Osteoblast (primary cell): ENCODE measurements at places on chromosomes 3 and 15. TPM values are rescaled to one million over a fixed set of nuclear protein-coding genes. Genes with fewer than 3 reads are reported as not detected.

The WDR49 gene
- under 0.01 TPM in 1 of 2 replicates, not detected in the other for total RNA-seq

The EFL1 gene
- 30.9 and 32.9 TPM in 2 replicates for total RNA-seq

The TUSC7 gene
- not detected in 2 replicates for total RNA-seq

The NR2F2 gene
- total RNA-seq, result 13.0 and 14.5 TPM in 2 replicates

The ERC2 gene
- 0.36 TPM in 1 of 2 replicates, not detected in the other for total RNA-seq

The CHDH gene
- total RNA-seq, result 0.72 and 0.88 TPM in 2 replicates

The TMEM207 gene
- total RNA-seq, result not detected in 2 replicates

The TMEM108 gene
- 0.29 and 0.36 TPM in 2 replicates for total RNA-seq

The CRABP1 gene
- not detected in 2 replicates for total RNA-seq

The GOLGA6L4 gene
- total RNA-seq, result 1.5 and 1.8 TPM in 2 replicates

The MLF1 gene
- 14.1 and 16.2 TPM in 2 replicates for total RNA-seq

The ZNF774 gene
- total RNA-seq, result 1.8 and 2.4 TPM in 2 replicates

The TERC gene
- total RNA-seq, result 144 and 200 TPM in 2 replicates

The SNX1 gene
- 51.0 and 51.9 TPM in 2 replicates for total RNA-seq

The CAMP gene
- total RNA-seq, result not detected in 2 replicates
